ENCODE measurements at places on chromosomes 6 and 20.

GRCh38 chr6:162651505-162651904 lies 76.1 kb downstream of the PRKN start:
- no peak for DNase-seq

DNA sequence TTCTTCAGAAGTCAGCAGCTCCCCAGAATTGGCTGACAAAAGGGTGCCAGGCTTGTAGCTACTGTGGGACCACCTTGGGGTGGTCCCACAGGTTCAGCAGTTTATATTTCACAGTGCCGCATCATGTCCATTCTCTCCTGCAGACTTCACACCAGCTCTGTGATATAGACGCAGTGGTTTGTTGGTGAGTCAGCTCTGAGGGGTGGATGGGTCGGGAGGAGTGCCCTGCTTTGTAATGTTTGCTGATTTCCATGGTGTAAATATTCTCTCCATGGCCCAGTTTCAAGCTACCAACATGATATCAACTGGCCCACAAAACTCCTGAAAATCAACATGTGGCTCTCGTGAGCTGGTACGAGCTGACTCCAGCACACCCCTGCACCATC lies 78.2 kb downstream of the CDH22 start:
- DNase-seq, result no peak

DNA sequence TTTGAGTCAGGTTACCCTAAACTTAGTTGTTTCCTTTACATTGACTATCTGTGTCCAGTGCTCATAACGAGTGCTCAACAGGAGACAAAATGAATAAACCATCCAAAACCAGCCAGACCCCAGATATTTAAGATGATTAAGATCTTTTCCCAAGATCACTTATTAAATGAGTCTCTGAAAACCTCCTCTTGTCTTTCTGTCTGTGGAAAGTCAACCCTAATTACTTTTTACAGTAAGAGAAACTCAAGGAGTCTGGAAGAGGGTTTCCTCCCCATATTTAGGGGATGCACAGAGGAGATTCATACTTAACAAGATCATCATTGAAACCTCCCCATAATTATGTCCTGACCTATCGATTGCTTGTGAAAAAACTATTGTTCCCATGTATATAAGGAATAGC lies 84.0 kb downstream of the CAP2 start:
- DNase-seq, result no peak

DNA sequence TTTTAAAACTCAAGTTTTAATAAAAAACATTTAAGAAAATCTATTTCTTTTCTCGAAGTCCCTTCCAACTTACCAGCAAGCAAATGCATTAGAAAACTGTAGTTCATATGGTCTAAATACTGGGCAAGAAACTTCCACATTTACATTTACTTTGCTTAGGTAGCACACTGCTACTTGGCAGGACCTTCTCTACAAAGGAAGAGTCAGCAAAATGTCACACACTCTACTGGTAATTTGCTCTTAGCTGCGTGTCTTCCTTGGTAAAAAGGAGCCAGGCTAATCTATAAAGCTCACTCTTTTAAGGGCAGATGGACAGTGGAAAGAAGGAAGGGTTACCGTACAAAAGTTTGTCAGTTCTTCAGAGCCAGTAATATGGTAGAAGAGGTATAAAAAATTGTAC lies 45.7 kb downstream of the MAP3K7 start:
- DNase-seq, result no peak

DNA sequence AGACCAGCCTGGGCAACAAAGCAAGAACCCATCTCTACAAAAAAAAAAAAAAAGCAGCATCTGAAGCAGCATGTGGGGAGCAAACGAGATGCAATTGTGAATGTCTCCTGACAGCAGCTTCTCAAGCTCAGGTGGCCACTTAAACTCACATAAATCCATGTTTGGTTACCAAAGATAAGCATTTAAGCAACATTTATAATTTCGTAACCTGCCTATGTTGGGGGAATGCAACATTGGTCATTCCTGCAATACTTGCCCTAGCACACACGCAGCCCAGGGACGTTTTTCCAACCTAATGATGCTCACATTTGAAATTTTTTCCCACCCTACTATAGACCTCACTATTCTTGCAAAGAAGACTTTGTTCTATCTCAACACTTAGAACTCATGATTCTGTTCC lies 113.3 kb downstream of the ZFP64 start:
- DNase-seq, result no peak

DNA sequence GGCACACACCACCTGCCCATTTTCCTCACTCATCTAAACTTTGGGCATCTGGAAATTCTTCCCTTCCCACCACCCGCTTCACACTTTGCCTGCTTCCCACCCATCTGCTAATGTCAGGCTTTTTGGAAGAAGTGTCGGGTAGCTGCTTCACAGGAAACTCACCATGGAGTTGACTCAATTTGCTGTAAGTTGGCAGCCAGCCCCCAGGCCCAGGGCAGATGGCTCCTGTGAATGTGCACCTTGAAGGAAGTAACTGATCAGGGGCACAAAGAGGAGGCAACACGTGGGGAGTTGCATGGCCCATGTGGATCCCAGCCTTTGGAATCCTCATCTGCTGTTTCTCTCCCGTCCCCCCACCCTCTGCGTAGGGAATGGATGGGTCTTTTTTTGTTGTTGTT lies 87.3 kb downstream of the PPP1R14C start:
- DNase-seq, result no peak

GRCh38 chr20:6863798-6864201 lies 96.3 kb downstream of the BMP2 start:
- no peak for DNase-seq

DNA sequence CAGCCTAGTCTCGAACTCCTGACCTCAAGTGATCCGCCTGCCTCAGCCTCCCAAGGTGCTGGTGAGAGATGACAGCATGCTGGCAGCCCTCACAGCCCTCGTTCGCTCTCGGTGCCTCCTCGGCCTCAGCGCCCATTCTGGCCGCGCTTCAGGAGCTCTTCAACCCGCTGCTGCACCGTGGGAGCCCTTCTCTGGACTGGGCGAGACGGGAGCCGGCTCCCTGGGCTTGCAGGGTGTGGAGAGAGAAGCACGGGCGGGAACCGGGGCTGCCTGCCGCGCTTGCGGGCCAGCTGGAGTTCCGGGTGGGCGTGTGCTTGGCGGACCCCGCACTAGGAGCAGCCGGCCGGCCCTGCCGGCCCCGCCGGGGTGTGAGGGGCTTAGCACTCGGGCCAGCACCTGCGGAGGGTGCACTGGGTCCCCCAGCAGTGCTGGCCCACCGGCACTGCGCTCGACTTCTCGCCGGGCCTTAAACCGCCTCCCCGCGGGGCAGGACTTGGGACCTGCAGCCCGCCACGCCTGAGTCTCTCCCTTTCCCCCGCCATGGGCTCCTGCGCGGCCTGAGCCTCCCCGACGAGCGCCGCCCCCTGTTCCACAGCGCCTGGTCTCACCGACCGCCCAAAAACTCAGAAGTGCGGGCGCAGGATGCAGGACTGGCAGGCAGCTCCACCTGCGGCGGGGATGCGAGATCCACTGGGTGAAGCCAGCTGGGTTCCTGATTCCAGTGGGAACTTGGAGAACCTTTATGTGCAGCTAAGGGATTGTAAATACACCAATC lies 31.5 kb upstream of the RANBP9 start:
- no peak for DNase-seq

DNA sequence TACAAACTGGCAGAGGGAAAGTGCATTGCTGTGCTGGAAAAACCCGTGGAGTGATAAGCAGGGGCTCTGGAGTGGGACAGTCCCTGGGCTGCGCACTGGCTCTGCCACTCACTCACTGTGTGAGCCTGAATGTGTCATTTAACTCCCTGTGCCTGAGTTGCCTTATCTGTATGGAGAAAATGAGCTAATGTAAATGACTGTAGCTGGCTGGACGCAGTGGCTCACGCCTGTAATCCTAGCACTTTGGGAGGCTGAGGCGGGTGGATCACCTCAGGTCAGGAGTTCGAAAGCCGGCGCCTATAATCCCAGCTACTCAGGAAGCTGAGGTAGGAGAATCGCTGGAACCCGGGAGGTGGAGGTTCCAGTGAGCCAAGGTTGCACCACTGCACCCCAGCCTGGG lies 18.4 kb upstream of the RPN2 start:
- DNase-seq, result no peak

DNA sequence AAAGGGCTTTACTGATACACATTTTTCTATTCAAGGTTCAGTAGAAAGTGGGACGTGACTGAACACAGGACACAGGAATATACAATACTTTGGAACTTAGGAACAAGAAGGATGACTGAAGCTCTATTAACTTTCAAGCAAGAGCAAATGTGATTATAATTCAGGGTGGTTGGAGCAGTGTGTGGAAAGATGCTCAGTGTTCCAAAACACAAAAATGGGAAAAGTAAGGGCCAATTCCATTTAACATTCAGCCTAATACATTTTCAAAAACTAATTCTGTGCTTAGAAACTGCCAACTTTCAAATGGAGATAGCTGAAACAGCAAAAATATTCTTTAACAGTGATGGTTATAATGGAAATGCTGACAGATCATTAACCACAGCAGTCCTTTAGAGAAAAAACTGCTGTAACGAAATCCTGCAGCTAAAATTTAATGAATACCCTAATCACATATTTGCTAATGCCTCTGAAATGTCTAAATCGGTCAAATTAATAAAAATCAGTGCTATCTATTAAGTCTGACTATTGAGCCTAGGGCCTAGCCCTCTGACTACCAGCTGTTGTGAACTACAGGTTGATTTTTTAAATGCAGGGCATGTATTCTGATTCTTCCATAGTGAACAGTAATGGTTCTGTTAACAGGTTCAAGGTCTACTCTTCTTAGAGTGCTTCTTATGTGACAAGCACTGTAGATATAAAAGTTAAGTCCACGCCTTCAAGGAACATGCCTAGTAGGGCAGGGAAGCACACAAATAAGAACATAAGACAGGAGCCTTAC lies 45.9 kb downstream of the RARS2 start:
- no peak for DNase-seq

DNA sequence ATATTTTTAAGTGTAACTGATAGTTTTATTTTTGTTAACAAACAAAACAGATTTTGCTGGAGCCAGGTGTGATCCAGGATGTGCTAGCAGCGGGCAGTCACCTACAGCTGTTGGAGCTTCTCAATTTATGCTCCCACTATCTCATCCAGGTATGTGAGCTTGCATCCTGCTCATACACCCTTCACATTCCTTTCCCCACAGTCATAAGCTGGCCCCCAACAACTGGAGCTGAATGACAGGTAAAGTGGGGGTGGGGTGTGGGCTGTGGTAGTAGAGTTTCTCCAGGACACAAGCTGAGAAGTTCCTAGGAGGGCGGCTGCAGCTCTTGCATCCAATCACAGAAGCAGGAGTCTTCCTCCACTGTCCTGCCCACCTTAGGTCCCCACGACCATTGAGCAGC lies 140.1 kb downstream of the KLHL32 start:
- DNase-seq, result no peak

GRCh38 chr6:88263591-88263990 lies 97.4 kb upstream of the CNR1 start:
- DNase-seq, result no peak

DNA sequence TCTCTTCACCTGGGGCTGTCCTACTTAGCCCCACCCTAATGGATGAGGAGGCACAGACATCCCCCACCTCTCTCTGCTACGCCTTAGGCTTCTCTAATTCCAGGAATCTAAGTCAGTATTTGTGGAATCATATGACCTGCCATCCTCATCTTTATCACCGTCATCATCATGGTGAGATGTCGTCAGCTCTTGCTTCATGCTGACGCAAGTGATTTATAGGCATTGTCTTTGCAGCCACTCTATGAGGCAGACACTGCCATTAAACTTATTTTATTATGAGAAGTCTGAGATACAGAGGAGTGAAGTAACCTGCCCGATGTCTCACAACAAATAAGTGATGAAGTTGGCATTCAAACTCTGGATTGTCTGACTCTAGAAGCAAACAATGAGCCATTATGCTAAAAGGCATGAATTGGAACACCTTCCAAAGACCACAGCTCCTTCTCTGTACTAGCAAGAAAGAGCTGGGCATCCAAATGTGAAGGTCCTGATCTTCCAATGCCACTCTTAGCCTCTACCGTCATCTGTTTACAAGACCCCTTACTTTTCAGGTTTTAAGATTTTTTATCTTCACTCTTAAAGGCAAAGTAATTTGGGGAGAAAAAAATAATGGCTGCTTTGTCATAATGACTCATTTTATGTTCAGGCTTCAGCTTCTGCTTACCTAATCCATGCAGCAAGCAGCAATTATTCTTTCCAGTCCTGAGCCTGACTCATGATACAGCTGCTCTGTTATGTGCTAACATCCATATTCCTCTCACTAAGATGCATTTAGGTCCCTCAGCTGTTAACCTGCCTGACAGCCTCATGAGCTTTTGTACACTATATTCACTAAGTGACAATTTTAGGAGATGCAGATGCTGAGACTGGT lies 113.7 kb upstream of the BCLAF1 start:
- no peak for DNase-seq

- DNase-seq, result no peak
Measured at GRCh38 chr6:121826156-121826810, 390.8 kb downstream of the GJA1 start.

GRCh38 chr6:109296971-109297372 lies 85.3 kb downstream of the CD164 start:
- no peak for DNase-seq

DNA sequence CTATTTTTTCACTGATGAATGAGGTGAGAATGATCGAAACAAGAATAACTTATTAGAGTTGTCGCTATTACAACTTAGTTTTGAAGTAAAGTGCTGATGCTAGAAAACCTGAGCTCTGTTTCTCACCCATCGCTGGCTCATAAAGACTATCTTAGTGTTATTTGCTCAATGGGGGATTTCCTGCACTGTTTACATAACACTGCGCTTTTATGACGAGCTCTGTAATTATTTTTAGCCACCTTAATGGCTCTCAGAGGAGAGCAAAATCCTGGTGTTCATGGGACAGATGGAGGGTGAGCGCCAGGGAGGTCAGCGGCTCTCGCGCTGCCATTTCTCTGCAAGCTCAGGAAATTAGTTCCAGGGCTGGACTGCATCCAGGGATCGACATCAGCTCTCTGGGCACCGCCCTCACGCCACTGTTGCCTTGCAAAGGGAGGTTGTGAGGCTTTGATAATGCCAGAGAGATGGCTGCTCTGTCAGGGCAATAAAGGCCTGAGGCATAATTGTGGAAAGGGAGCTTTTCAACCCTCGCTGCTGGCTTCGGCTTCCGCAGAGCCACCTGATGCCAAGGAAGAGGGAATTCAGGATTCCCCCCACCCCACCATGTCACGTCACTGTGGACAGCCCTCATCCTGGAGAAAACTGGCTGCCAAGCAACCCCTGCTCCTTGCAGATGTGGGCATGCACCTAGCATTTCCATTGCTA lies 72.0 kb downstream of the DACT2 start:
- no peak for DNase-seq

DNA sequence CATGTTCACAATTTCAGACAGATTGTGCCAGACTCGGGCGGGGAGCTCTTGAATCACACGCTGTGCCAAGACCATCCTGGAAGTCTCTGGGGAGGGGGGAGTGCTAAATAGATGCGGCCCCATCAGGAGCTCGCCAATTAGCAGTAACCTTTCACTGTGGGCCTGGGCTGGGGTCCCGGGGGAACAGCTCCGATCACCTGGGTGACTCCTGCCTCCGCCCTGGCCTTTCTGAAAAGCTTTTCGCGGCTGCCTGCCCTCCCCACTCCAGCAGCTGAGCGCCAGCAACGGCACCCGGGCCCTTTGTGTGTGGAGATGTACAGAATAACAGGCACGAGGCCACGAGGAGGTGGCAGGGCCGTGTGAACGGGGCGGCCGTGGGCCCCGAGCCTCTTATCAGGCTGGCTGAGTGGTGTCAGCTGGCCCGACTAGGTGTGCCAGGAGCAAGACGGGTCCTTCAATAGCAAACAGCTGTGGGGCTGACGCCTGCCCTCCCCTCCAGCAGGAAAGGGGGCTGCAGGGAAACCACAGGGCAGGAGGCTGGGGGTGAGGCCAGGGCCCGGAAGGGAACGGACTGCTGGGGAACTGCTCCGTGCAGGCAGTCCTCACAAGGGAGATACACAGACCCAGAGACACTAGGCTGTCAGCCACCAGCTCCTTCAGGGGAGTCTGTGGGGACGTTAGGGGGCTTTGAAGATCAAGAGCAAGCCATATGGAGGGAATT lies 56.8 kb downstream of the NOL4L start:
- DNase-seq, result peak; percentile 56
